Activated naive CD8-positive, alpha-beta T cell treated with anti-CD3 and anti-CD28 coated beads, Interleukin-2, amount 10 ng/mL, durations not matched to agents 7 days and 5 days (primary cell): ENCODE measurements at places on chromosomes 16 and 17. TPM values are rescaled to one million over a fixed set of nuclear protein-coding genes. Genes with fewer than 3 reads are reported as not detected.
A peak's percentile ranks its signal among the peaks of the same experiment; 100 is the strongest.

DNA sequence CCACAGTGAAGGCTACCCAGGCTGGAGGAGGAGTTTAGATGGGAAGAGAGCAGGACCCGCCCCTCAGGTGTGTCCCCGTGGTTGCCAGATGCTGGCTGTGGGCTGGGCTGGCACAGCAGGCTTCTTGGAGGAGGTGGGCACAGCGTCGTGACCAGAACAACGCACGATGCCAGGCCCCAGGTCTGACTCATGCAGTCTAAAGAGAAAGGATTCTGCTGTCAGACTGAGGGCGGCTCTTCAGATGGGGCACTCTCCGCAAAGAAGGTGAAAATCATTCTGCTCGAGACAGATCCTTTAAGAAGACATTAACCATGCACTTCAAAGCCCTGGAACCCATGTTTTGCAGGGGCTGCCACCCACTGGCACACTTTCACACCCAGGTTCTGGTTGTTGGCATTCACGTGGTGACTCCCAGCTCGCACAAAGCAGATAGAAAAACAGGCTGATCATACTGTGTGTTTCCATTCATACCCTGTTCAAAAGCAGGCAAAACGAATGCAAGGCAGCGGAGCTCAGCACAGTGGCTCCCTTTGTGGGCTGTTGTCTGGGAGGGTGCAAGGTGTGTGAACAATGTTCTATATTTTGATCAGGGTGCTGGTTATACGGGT is 19.0 kb downstream of the CACNG4 start:
- no peaks in the 10 kb centered on the region for H3K36me3 ChIP-seq
- DNase-seq, result no peak
- no peak overlapping the region for H3K27ac ChIP-seq
- peaks cover 8% of the 10 kb centered on the region for H3K4me1 ChIP-seq

The CD300LG gene
- total RNA-seq, result not detected

DNA sequence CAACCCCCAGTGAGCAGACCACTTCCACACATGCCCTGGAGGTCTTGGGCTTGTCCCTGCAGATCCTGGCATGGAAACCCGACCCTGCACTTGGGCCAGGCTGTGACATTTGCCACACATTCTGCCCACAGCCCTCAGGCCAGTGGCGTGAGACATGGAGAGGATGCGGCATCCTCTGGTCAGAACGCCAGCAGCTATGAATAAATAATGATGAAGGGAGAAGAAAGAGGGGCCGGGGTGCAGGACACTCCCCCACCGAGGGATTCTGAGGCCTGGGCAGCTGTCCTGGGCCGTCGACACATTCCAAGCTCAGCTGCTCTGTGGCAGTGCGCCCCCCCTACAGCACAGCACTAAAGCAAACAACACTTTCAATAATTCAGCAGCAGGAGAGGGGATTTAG is 148.8 kb downstream of the ENGASE start:
- no peak overlapping the region for H3K27ac ChIP-seq
- DNase-seq, result no peak
- no peak overlapping the region for H3K4me3 ChIP-seq
- peaks cover 4% of the 10 kb centered on the region for H3K4me1 ChIP-seq
- H3K27me3 ChIP-seq, result peaks cover 15% of the 10 kb centered on the region

DNA sequence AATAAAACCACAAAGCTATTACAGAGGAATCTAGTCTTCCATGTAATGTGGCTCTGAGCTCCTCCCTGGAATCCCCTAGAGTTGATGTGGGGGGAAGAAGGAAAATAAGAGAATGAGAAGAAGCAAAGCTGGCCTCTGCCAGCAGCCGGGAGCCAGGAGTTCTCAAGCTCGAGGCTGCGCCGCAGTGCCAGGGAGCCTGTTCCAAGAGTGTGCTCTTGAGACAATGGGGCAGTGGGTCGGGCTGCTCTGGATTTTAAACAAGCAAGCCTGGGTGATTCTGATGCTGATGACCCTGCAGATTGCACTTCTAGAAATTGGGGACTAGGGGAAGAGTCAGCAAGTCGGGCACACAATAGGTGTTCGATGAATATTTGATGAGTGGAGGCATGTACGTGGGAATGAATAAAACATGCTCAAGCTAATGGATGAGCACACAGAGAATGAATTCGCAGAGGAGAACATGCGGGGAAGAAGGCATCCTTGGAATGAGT is 119.9 kb downstream of the CMIP start:
- peaks cover 8% of the 10 kb centered on the region for H3K4me1 ChIP-seq
- H3K4me3 ChIP-seq, result no peak overlapping the region
- no peak for DNase-seq
- H3K36me3 ChIP-seq, result peaks cover 5% of the 10 kb centered on the region
- no peaks in the 10 kb centered on the region for H3K27me3 ChIP-seq
- H3K27ac ChIP-seq, result no peak overlapping the region

GRCh38 chr17:79931817-79932309 is 92.6 kb upstream of the CBX4 start:
- no peak for DNase-seq
- no peak overlapping the region for H3K27ac ChIP-seq
- peaks cover 29% of the 10 kb centered on the region for H3K4me1 ChIP-seq

- H3K27ac ChIP-seq, result peak overlapping the region; percentile 65
- H3K36me3 ChIP-seq, result peaks cover 7% of the 10 kb centered on the region
- H3K4me3 ChIP-seq, result no peak overlapping the region
- peaks cover 9% of the 10 kb centered on the region for H3K27me3 ChIP-seq
Observed at GRCh38 chr16:31404353-31405064, 11.4 kb downstream of the ITGAD start.

The RETREG3 gene
- 82.2 TPM for total RNA-seq

DNA sequence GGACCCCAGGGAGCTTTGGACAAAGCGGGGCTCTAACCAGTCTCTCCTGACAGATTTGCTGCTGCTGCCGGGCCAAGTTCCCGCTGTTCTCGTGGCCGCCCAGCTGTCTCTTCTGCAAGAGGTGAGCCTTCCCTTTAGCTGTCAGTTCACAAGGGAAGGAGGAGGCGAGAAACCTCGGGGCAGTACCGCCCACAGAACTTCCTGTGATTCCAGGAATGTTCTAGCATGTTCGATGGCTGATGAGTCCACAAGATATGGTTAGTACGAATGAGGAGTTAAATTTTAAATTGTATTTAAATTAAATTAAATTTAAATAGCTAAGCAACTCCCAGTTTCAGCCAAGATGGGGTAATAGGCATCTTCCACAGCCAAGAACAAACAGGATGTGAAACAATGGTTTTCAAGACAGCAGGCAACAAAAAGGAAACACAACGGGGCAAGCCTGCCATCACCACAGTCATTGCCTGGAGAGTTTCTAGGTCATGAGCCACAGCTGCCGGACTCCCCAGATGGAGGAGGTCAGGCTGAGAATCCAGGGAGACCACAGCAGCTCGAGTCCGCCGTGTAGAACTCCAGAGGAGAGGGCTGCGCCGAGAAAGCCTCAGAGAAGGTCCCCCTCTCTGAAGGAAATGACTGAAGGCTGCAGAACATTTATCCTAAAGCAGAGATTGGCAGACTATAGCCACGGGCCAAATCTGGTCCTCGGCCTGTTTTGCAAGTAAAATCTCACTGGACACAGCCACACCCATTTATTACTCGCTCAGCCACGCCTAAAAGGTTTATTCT is 9.5 kb upstream of the TCF25 start:
- DNase-seq, result peak; percentile 52
- peaks cover 29% of the 10 kb centered on the region for H3K4me1 ChIP-seq
- H3K4me3 ChIP-seq, result peak overlapping the region; percentile 63
- H3K36me3 ChIP-seq, result peaks cover 5% of the 10 kb centered on the region
- peak overlapping the region; percentile 87 for H3K27ac ChIP-seq
- no peaks in the 10 kb centered on the region for H3K27me3 ChIP-seq

DNA sequence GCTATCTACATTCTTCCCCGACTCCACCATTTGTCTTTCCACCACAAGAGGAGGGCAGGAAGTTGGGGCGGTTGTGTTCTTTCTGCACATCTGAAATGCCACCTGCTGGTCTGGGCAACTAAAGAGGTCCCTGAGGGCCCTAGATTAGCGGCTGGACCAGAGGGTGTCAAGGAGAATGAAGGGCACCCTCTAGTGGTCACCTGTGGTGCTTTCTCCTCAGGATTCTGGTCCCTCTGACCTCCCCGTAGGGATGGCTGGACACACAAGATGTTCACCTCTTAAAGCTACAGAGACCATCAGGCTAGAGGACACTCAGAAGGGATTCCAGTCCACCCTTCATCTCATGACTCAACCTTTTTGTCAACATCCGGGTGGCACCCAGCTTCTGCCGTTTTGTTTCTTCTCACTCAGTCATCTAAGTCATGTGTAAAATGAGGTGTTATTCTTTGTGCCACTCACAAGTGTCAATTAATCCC is 2.9 kb upstream of the SCIMP start:
- no peak overlapping the region for H3K4me3 ChIP-seq
- peak overlapping the region; percentile 63 for H3K27ac ChIP-seq
- H3K27me3 ChIP-seq, result no peaks in the 10 kb centered on the region
- H3K4me1 ChIP-seq, result peaks cover 18% of the 10 kb centered on the region

The ADAMTS18 gene
- not detected for total RNA-seq

DNA sequence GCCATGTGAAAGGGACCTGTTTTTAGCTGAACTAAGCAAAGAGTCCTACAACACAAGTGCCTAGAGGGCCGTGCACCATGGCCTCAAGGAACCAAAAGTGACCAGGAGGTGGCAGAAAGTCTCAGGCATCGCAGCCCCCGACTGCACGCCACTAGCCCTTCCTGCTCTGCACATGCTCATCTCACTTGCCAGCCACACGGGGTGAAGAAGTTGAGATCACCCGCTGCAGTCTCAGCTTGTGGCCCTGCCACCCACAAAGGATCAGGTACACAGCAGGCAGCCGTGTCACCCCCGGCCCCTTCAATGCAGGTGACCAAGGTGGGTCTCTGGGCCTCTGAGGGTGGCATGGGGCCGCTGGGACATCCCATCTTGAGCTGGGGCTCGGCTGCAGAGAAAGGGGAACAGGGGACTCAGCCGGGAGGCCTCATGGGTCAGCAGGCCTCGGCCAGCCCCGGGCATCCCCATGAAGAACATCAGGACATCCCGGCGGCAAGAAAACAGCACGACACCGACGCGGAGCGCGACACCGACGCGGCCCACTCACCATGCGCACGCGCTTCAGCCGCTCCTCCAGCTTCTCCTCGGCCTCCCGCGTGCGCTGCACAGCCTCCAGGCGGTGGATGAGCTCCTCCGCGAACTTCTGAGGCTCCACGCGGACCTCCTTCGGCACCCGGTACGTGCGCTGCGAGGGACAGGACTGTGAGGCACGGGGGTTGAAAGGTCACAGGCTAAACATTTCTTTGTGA is 21.0 kb downstream of the PDIA2 start:
- DNase-seq, result no peak
- peaks cover 2% of the 10 kb centered on the region for H3K4me1 ChIP-seq
- H3K36me3 ChIP-seq, result peaks cover 1% of the 10 kb centered on the region
- H3K27me3 ChIP-seq, result no peaks in the 10 kb centered on the region

DNA sequence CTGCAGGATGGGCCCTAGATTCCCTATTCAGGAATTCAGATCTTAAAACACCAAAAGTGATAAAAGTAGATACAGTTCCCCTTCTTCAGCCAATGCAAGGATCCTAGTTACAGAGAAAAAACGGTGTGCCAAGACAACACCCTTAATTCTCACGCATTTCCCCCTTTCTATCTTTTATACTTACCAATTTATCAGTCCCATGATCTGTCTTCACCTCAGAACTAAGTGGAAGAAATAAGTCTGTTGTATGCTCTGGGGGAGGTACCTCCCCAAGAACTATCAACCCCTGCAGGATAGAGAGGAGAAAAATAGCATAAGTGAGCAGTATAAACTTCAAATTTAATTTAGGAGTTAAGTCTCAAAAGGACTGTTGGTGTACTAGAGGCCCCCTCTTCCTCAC is 83.2 kb downstream of the STH start:
- DNase-seq, result no peak
- H3K36me3 ChIP-seq, result peaks cover 42% of the 10 kb centered on the region
- no peak overlapping the region for H3K4me3 ChIP-seq
- H3K4me1 ChIP-seq, result peaks cover 12% of the 10 kb centered on the region
- H3K27ac ChIP-seq, result no peak overlapping the region

GRCh38 chr17:21272250-21272649 is 12.3 kb upstream of the MAP2K3 start:
- H3K36me3 ChIP-seq, result no peaks in the 10 kb centered on the region
- no peak for DNase-seq
- no peak overlapping the region for H3K27ac ChIP-seq
- H3K4me3 ChIP-seq, result no peak overlapping the region
- H3K27me3 ChIP-seq, result no peaks in the 10 kb centered on the region

The EFNB3 gene
- total RNA-seq, result not detected

The GEMIN4 gene
- total RNA-seq, result 29.4 TPM

The TBC1D3D gene
- 1.4 TPM for total RNA-seq

DNA sequence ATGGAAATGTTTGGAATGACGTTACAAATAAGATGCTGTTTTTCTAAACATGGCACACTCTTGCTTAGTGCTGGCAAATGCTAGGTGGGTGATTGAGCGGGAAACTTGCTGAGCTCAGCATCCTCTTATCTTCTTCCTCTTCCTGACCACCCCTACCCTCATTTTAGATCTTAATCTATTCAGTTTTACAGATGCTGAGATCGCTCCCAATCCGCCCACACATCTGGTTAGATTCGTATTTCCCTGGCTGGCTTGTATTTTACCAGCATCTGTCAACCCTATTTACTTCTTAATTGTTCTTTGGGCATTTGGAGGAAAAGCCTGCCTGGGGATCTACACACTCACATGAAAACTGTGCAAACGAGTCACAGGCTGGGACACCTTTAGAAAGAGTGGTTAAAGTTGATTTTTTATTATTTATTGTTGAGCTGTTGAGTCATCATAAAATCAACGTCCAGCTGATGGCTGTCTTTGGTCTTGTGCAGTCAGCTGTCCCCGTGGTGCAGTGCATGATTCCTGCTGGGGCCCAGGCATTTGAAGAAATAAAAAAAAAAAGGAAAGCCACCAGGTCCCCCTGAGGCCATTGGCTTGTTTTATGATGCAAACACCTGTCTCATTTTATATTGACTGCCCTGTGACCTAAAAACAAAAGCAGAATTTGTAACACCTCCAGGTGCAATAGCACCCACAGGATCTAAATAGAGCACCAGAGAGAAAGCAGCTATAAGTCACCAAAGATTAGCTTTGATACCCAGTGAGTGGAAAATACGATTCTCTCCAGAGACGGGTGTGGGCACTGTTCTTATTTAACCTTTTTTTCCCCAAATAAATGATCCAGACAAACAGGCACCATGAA is 258.6 kb downstream of the HS3ST3B1 start:
- no peaks in the 10 kb centered on the region for H3K27me3 ChIP-seq
- H3K36me3 ChIP-seq, result no peaks in the 10 kb centered on the region
- no peak overlapping the region for H3K4me3 ChIP-seq
- DNase-seq, result no peak
- no peaks in the 10 kb centered on the region for H3K4me1 ChIP-seq
